ENCODE measurements at places on chromosomes 13 and 19.

DNA sequence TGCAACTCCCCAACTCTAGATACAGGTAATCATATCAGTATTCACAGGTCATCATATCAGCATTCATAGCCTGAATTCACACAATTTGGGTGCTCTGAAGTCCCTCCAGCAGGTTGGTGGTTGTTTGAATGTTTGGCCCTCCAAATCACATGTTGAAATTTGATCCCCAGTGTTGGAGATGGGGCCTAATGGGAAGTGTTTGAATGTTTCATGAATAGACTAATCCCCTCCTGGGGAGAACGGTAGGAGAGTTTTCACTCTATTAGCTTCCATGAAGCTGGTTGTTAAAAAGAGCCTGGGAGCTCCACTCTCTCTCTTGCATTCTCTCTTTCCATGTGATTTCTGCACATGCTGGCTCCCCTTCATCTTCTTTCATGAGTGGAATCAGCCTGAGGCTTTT, 288.6 kb upstream of the PCDH9 start:
- no peak for DNase-seq

- no peak for DNase-seq
Observed at GRCh38 chr13:113232208-113233003, 23.0 kb downstream of the CUL4A start.

GRCh38 chr13:46172531-46172991, 9.4 kb downstream of the LCP1 start:
- DNase-seq, result no peak

- DNase-seq, result peak; percentile 17
Observed at GRCh38 chr13:74131227-74131626, 3.0 kb downstream of the KLF12 start.

DNA sequence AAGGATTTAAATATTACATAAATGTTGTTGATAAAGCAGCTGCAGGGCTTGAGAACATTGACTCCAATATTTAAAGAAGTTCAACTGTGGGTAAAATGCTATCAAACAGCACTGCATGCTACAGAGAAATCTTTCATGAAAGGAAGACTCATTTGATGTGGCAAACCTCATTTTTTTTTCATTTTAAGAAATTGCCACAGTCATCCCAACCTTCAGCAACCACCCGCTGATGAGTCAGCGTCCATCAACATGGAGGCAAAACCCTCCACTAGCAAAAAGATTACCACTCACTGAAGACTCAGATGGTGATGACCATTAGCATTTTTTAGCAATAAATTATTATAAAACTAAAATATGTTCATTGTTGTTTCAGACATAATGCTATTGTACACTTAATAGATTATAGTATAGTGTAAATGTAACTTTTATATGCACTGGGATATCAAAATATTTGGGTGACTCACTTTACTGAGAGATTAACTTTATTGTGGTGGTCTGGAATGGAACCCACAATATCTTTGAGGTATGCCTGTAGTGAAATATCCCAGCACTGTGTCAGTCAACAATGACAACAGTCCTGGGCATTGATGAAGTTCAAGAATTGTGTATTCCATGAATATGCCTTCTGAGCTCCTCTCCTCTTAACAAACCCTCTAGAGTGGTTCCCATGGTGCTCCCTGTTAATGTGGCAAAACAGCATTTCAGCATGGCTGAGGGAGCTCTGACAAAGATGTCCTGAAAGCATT, 52.4 kb upstream of the SOX21 start:
- DNase-seq, result no peak

GRCh38 chr19:19547674-19548336, 9.7 kb downstream of the CILP2 start:
- DNase-seq, result no peak

DNA sequence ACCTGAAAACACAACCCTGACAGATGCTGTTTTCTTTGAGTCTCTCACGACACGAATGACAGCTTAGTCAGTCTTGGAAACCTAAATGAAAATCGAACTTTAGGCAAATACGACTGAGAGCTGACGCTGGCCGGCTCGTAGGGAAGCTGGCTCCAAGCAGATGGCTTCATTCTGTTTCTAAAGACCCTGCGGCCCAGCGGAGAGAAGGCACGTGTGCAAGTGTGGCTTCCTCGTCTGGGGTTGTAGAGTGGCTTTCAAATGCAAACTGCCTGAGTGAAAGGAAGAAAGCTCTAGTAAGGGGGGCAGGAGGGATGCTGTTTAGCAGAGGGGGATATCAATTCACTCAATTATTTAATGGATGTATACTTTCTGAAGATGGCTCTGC, 26.1 kb upstream of the TIMM44 start:
- DNase-seq, result no peak

DNA sequence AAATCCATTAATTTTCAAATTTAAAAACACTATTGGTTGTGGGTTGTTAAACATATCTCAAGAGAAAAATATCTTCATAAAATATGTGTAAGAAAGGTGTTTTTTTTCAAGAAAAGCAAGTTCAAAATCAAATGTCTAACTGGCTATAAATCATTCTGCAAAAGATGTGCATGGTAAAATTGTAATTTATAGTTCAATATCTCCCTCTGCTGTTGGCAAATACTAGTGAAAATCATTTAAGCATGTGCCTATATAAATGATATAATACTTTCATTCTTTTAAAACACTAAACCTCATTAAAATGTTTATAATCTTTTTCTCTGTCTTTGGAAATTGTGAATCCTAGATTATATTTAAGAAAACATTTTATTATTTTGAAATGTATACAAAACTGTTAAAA, 17.2 kb upstream of the SLITRK6 start:
- no peak for DNase-seq

DNA sequence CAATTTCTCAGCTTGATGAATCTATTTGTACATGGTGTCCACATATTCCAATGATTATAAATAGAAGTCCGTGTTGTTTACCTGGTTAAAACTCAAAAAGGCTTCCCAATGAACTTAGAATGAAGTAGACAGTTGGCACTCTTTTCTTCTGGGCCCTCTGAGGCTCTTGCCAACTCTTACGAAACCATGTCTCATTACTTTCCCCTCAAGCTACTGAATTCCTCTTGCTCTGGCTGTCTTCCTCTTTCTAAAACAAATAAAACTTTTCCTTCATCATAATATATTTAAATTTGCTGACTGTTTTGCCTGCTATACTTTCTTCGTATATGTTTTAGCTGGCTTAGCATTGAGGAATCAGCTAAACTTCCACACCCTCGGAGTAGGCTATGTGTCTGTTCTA, 139.7 kb downstream of the SLITRK6 start:
- no peak for DNase-seq

DNA sequence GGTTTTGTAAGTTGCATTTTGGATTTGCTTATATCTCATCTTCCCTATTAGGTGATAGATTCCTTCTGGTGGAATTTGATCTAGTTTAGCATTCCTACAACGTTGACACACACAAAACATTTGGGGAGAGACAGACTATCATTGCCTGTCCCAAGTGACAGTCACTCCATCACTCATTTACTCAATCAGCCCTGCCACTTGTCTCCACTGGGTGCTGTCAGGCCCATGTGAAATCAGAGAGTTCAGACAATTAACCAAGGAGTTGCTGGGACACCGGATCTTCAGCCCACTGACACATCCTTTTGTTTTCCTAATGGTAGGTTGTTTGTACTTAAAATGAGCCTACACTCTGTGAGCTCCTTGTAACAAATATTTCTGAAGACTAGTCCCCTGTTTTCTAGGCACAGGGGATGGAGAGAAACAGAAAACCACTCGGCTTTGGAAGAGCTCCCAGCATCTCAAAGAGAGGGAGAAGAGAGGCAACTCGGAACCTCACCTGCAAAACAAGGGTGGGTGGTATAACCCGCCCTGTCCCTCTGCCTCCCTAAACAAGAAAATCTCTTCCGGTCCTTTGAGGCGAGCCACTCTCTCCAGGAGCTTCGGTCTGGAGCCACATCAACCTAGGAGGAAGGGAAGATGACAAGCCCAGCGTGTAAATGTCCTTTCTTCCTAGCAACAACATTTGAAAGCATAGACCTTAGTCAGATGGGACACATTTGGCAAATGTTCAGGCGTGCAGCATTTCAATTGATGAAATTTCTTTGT, 440.9 kb upstream of the KLF12 start:
- DNase-seq, result no peak

DNA sequence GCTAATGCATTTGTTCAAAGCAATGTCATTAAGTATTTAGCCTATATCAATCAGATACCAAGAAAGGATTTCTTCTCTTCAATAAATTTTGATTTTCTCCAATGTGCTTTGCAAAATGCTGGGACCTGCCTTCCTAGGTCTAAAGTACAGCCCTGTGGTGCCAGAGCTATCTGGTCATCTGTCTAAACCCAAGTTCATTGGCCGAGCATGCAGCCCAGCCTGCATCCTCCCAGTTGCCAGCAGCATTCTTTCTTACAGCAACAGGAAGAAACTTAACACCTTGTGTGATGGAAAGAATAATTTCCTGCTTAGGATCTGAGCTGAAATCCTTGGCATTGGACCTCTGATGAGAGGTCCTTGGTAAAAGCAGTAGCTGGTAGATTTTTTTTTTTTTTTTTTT, 310.0 kb downstream of the RBM26 start:
- DNase-seq, result no peak

DNA sequence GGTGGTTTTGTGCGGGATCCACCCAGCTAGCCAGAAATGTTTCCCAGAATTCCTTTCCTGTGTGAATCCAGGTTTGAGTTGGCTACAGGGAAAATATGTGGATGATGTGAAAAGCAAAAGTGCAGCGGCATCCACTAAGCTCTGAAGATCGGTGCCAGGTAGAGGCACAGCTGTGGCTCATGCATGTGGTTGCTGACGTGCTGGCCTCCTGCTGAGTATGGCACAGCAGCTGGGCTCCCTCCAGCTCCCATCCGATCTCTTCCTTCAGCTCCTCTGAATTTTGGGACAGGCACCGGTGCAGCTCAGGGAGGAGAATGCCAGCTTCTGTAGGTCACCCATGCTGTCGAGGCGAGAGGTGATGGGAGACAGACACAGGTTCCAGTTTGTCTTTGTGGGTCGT, 84.0 kb upstream of the GSX1 start:
- no peak for DNase-seq

DNA sequence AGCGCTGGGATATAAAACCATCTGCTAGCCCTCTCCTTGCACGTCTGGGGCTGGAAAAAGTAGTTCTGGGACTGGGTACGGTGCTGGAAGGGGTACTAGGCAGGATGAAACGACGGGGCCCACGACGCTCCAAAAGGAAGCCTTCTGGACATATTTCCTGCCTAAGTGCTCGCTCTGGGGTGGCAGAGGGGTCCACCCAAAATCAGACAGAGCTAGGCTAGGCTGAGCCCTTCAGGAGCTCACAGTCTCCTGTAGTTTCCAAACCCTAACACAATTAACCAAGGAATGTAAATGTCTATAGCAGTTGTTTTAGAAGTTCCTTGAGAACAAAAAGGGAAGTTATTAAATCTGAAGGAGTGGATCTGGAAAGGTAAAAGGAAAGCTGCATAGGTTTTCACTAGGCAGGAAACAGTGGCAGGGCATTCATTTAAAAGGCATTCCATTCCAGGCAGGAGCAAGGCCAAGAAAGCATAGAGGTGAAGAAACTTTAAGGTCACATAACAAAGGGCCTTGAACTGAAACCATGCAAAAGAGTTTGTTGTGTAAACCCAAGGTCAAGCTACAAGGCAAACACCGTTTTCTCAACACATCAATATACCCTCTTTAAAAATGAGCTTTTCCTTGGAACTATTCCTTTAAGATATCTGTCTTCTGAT, 634 bp upstream of the DIAPH3 start:
- peak; percentile 40 for DNase-seq

- no peak for DNase-seq
Observed at GRCh38 chr13:23992781-23993679, 95.7 kb upstream of the C1QTNF9B start.

DNA sequence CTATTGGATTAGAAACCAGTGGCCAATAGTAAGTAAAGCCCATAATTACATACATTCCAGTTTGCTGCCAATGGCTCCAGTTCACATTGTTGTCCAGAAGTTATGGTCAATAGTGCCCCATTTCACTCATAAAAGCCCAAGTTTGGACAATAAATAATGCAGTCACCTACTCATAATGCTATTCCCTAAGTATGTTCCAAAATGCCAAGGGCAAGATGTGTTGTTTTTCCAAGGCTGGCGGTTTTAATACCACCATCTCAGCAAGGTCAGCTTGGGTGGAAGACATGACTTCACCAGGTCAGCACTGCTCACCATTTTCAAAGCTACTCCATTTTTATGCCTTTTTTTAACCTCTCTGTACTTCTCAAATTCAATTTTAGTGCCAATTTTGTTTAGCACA, 32.7 kb downstream of the KCTD12 start:
- DNase-seq, result peak; percentile 11

GRCh38 chr19:5031231-5032100, 62.6 kb downstream of the KDM4B start:
- DNase-seq, result peak; percentile 74

- DNase-seq, result no peak
Observed at GRCh38 chr13:73993661-73994060, 140.5 kb downstream of the KLF12 start.

- DNase-seq, result no peak
Observed at GRCh38 chr13:106220211-106220610, 315.3 kb downstream of the EFNB2 start.

DNA sequence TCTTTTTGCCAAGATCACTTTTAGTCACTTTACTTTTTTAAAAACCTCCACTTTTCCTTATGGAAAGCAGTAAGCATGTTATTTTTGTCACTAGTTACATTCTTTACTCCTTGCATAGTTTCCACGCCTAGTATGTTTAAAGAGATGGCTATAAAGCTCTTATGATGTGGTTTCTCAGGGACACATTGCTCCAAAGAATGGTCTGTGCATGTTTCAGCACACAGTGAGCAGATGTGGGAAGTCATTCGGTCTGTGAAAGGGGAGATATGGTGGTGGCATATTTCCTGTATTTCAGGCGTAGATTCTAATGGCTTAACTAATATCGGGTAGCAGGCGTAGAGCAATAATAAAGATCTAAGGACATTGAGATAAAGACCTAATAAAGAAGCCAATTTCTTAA, 180.7 kb downstream of the SLITRK6 start:
- DNase-seq, result no peak

GRCh38 chr13:98068521-98068920, 74.4 kb upstream of the FARP1 start:
- DNase-seq, result no peak

DNA sequence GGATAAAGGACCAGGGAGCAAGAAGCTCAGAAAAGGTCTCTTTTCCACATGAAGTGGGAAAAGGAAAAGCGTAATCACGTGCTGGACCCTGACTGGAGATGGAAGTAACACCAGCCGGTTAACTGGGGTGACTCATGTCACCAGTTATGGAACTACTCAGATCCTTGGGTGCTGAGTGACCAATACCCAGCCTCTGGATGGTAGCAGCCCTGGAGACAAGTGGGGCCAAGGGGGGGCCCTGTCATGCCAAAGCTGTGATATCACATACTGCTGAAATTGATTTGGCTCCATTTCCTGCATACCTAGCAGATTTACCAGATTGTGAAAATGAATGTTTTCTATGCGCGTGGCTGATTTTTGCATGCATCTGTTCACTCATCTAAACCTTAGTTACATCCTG, 158.9 kb downstream of the ZIC5 start:
- DNase-seq, result peak; percentile 3

DNA sequence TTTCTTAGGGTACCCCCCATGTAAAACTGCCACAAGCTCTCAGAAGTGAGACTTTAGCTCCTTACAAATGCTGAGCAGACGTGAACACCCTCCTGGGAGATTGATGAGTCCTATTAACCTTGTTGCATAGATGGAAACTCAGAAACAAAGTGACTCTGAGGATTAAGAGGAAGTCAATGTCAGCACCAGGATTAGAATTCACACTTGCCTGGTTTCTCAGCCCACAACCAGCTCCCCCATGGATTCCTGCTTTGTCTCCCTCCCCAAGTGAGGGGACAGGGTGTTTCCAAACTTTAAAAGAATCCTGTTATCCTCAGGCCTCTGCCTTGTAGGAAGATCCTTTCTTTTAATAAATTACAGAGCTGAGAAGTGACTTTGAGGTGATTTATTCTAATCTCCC, 324.4 kb downstream of the NDFIP2 start:
- DNase-seq, result no peak

Data from fibroblast of the aortic adventitia (primary cell).